ENCODE measurements at places on chromosomes 12 and 14. TPM values are rescaled to one million over a fixed set of nuclear protein-coding genes. Genes with fewer than 3 reads are reported as not detected.

- DNase-seq, result no peak
These were observed 14.0 kb downstream of the KRT76 start for GRCh38 chr12:52763036-52763659.

GRCh38 chr12:9115731-9116559 is at the start of gene A2M:
TSS of gene A2M (minus strand) at chr12:9115919. CDS start at chr12:9115849, 70 bp downstream.
- no peak for DNase-seq

GRCh38 chr12:113393749-113394148 is 9.9 kb downstream of the SDS start:
- no peak for DNase-seq

GRCh38 chr14:66081594-66082376 is 404.4 kb upstream of the CCDC196 start:
- no peak for DNase-seq

DNA sequence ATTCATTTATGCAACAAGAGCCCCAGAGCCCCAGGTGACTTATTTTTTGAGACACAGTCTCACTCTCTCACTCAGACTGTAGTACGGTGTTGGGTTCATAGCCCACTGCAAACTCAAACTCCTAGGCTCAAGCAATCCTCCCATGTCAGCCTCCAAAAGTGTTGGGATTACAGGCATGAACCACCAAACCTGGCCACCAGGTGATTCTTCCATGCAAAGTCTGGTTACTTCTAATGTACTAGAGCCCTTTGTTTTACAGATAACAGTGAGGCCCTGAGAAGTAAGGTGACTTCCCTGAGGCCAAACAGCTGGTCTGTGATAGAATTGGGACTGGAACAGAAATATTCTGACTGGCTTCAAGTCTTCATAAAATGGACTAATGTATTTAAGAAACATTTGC is 10.0 kb upstream of the KCNK10 start:
- no peak for DNase-seq

GRCh38 chr14:100409003-100409360 is 85.8 kb downstream of the SLC25A47 start:
- DNase-seq, result no peak

DNA sequence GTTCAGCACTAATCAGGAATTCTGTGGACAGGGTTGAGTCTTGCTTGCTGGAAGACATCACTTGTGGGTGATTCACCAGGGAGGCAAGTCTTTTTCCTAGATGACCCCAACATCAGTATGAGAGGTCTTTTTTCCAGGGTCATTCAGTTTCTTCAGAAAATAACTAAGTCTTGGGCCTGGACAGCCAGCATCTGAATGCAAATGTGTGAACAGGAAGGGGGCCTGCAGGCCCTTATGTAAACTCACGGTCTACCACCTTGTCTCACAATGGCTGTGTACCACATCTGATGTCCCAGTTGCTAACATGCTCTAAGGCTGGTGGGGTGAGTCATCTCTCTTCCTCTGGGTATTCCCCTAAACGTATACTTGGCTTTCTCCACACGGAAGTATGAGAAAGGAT is 79.2 kb downstream of the HECTD4 start:
- no peak for DNase-seq

GRCh38 chr14:95023886-95024285 is 133.4 kb downstream of the DICER1 start:
- DNase-seq, result no peak

Gene MYO1H
- total RNA-seq, result not detected

Gene ANP32D
- total RNA-seq, result not detected

GRCh38 chr12:105733579-105733978 is 403.1 kb downstream of the C12orf75 start:
- DNase-seq, result no peak

- DNase-seq, result no peak
These were observed 41.1 kb downstream of the PTHLH start for GRCh38 chr12:27931390-27931789.

GRCh38 chr14:59890676-59891075 is 20.1 kb upstream of the RTN1 start:
- DNase-seq, result no peak

GRCh38 chr12:52199294-52199919 is 7.6 kb upstream of the KRT80 start:
- no peak for DNase-seq

GRCh38 chr12:32331133-32331532 is 68.2 kb upstream of the FGD4 start:
- DNase-seq, result no peak

DNA sequence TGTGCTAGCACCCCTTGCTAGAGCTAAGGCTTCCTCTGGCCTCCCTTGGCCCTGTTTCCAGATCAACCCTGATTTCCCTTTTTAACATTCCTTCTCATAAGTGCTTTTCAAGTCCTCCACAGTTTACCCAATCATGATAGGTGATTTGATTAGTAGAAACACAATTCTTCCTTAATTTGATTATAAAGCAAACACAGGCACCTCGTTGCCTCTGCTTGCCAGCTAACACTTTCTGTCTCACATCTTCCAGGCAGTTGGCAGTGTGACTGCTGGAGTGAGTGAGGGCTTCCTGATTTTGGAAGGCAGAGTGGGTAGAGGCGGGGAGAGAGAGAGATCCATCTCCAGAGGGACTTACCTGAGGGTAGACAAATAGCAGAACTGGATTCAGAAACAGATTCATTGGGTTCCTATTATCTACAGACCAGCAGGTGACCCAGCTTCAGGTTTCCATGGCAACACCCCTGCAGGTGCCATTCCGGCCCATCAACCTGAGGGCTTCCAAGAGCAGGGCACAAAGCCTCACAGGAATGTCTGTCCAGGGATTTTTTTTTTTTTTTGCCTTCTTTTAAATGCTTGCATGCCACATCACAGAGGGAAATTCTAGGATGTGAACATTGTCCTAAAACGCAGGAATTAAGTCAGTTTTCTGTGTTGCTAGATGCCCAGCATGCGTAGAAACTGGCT is 77.7 kb downstream of the PLXNC1 start:
- no peak for DNase-seq

- DNase-seq, result no peak
These were observed 15.8 kb downstream of the RGS6 start for GRCh38 chr14:71947947-71948500.

- DNase-seq, result no peak
These were observed 218.1 kb upstream of the HMGA2 start for GRCh38 chr12:65606008-65606766.

GRCh38 chr12:75479963-75480461 is 543 bp upstream of the GLIPR1 start:
- no peak for DNase-seq

Gene MAP4K5
- total RNA-seq, result 282 TPM

GRCh38 chr14:104420990-104421389 is 158.6 kb upstream of the C14orf180 start:
- DNase-seq, result no peak

DNA sequence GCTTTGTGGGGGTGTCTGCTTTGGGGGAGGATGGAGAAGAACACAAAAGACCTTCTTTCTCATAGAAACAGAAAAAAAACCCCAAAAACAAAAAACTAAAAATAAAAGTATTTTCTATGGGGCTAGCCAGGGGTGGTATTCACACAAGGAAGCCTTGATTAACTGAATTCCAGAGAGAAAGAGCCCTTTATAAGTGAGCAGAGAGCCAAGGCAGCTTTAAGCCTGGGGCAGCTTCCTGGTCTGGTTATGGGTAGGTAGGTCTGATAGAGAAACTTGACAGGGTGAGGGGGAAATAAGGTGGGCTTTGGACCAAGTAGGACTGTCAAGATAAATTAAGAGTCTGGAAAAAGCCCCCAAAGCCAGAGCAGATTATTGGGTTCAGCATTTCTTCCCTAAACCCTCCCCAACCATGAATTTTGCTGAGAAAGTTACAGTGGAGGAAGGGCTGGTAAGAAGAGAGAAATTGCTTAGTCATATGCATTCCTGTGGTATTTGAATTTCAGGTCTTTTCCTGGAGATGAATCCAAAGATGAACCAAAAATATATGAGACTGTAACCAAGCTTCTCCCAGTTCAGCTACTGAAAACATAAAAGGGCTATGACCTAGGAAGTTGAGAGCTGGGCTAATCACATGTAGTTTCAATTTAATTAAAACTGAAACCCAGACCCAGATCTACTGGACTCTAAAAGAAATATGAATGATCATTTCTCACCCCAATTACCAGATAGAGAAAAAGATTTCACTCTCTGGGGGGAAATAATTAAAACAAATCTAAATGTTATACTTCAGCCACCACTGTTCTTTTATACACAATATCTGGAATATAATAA is 144.8 kb downstream of the TBC1D30 start:
- DNase-seq, result no peak

GRCh38 chr12:69442894-69443293 is 27.3 kb upstream of the FRS2 start:
- no peak for DNase-seq

Gene CIROP
- not detected for total RNA-seq

- DNase-seq, result no peak
These were observed 822.9 kb downstream of the VRK1 start for GRCh38 chr14:97620066-97620465.

Gene GPR84
- total RNA-seq, result 0.42 TPM

Gene OAS1
- 24.8 TPM for total RNA-seq
